ENCODE measurements at places on chromosomes 6 and 20.

DNA sequence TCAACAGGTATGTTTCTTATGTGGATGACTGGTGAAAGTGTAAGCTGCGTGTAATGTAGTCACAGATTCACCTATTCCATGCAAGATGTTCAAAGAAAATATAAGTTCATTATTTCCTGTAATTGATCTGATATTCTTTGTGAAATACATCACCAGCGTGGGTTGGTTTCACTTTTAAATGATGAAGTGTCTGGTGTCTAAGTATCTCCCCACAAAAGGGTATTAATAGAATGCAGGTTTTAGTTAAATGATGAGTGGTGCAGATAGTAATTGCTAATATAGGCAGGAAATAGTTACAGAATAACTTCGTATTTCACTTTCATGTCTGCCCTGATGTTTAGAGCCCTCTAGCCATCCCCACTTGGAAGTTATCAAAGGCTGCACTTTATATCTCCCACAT lies 22.2 kb downstream of the PGBD1 start:
- no peak for DNase-seq

DNA sequence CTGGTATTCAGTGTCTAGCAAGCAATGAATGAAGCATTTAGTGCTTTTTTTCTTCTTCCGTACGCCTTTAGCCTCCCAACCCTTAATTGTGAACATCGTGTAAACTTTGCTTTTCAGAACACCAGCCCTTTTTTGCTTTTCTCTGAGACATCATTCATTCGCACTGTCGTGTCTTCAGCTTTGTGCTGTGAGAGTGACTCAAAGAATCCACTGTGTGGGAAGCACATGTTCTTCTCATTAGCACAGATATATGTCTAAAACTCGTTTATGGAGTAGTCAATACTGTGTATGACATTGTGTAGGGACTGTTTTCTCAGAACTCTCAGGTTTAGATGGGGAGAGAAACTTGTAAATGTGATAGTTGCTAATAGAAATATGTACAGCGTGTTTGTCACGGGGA lies 279.1 kb downstream of the FARS2 start:
- DNase-seq = no peak

- no peak for DNase-seq
Measured at GRCh38 chr6:135411849-135412248, 85.7 kb downstream of the AHI1 start.

DNA sequence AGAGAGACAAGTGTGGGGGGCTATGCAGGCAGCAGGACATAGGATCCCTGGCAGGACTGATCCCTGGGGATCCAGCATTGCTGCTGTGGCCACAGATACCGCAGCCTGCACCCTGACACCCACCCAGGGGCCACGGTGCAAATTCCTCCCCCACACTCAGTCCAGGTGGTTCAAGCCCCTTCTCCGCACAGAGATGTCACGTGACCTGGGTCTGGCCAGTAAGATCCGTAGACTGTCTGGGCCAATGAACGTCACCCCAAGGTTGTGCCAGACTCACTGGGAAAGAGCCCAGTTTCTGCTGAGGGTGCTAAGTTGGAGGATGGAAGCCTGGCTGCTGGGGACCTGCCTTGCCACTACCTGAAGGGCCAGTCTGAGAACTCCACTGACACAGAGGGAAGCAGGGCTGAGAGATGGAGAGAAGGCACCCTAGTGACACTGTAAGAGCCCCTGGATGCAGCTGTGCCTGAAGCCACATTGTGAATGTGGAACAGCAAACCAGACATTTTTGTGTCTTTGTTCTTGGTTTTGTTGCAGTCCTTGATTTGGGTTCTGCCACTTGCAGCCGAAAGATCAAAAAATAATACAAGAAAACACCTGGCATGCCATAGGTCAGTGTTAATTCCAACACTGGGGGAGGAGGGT lies 228.6 kb downstream of the PREX1 start:
- no peak for DNase-seq

- no peak for DNase-seq
Measured at GRCh38 chr6:150425508-150425907, 56.7 kb downstream of the IYD start.

DNA sequence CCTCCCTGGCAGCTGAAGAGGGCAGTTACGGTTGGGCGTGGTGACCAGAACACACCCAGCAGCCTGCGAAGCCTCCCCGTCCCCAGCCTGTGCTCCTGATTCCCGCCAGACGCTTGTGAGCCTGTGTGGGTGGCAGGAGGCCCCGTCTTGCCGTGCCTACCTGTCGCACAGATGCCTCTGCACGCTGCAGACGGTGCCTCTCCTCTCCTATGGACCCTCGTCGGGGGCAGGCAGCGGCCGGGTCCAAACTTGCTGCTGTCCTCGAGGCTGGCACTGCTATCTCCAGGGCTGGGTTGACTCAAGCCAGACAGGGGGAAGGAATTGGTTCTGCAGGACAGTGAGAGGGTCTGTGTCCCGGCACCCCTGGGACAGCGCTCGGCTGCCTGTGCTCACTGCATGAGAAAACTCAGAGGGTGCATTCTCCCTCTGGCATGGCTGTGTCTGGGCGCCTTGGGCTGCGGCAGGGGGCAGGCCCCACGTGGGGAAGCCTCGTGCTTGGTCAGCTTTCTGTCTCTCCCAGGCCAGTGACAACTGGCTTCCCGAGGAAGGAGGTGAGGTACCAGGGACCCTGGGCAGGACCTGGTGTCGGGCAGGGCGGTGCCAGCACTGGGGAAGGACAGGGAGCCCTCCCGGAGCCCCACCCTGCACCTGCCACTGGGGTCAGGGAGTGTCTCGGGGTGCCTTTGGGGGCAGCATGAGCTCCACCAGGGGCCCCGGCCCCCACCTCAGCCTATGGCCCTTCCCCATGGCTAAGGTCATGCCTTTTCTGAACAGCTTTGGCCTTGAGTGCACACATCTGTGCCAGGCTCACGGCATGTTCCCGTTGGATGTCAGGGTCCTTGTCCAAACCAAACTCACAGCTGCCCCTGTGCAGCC lies 127.5 kb downstream of the TAF4 start:
- DNase-seq = no peak

- DNase-seq = no peak
Measured at GRCh38 chr20:49616154-49617007, 48.4 kb upstream of the PTGIS start.

DNA sequence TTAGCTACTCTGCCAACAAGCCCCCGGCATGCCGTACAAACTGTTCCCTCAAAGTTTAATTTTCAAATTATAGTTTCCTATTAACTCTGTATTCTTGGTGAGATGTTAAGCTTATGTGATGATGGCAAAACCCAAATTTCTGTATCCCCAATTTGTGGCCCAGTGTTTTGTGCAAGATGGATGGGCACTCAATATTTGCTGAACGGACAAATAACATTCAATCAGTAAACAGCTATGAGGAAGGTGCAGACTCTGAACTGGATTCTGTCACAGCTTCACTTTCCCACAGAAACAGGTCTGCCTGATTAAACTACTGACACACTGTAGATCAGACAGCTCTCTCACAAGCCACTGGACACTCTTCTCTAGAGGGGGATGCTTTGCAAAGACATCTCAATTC lies 54.1 kb downstream of the NUDT3 start:
- DNase-seq = no peak

GRCh38 chr6:20978151-20978614 lies 443.9 kb downstream of the CDKAL1 start:
- DNase-seq = no peak

DNA sequence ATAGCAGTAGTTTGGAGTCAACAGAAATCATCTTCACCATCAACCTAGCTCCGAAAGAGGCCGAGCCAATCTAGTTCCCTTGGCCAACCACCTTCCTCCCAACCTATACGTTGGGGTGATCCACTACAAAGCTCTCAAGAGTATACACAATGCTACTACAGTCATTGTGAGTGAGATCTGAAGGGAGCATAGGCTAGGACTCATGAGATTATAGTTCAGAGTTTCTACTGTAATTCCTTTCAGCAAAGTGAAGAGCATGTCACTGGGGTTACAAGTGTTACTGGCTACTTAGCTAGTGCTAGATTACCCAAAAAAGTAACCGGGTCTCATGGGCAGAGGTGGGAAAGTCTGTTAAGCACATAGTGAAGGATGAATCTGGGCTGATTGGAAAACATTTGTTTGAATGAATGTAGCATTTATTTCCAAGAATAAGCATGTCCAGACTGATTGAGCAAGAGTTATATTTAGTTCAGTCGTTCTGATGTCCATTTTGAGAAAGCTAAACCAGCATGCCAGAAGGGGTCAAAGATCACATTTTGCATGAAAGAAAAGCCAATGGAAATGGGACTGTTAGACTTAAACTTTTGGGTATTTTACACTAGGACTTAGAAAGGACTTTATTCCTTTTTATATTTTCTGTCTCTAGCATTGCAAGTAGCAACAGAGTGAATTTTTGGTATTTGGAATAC lies 10.5 kb upstream of the ESR1 start:
- DNase-seq = no peak

DNA sequence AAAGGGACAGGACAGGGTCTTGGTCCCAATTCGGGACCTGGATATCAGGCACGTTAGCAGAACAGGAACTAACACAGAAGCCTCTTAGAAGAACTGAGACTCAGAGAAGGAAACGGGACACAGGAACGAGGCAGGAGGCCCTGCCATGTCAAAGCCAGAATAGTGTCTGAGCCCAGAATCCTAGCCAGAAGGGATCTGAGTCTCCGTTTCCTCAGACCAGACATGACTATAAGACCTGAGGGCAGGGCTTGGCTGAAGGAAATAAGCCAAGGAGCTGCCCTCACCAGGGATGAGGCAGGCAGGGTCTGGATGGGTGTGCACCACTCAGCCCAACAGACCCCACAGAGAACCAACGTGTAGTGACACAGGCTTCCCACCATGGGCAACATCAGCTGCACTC lies 40.3 kb downstream of the TRERF1 start:
- DNase-seq = no peak

- no peak for DNase-seq
Measured at GRCh38 chr6:96811670-96812069, 25.6 kb downstream of the GPR63 start.

GRCh38 chr6:52325695-52326471 lies 36.1 kb upstream of the PAQR8 start:
- DNase-seq = no peak

- no peak for DNase-seq
Measured at GRCh38 chr20:57261457-57262251, 4.8 kb downstream of the BMP7 start.

GRCh38 chr6:68333442-68333841 lies 301.6 kb upstream of the ADGRB3 start:
- peak; percentile 62 for DNase-seq

GRCh38 chr6:88870717-88871330 lies 92.6 kb downstream of the RNGTT start:
- peak; percentile 58 for DNase-seq

- DNase-seq = peak; percentile 0
Measured at GRCh38 chr6:123393331-123393730, 243.4 kb downstream of the TRDN start.

DNA sequence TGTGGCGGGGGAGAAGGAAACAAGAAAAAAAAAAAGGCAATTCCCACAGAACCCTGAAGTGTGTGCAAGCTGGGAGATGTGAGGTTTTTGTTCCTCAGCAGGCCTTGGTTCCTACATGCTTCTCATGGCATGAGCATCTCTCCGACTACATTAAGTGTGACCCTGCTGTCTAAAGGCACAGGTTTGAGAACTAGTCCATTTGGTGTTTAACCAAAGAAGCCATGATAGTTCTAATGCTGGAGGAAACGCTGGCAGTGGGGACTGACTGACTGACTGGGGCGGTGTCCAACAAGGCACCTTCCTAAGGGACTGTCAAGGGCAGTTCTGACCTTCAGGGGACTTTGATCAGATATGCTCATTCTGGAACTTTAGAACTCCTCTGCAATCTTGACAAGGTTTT lies 3.8 kb downstream of the TXNDC5 start:
- DNase-seq = no peak

DNA sequence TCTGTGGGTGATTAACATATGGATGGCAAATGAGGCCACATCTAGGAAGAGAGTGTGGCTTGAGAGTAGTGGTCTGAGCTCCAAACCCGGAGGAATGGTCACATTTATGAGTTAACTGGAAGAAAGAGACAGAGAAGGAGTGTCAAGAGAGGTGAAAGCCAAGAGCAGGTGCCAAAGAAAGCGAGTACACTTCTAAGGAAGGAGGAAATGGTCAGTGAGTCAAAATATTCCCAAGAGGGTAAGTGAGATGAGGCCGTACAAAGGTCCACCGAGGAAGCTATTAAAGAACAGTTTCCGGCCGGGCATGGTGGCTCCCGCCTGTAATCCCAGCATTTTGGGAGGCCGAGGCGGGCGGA lies 104.5 kb upstream of the RNF24 start:
- DNase-seq = no peak

GRCh38 chr20:34164381-34164984 lies 52.4 kb upstream of the EIF2S2 start:
- DNase-seq = no peak

DNA sequence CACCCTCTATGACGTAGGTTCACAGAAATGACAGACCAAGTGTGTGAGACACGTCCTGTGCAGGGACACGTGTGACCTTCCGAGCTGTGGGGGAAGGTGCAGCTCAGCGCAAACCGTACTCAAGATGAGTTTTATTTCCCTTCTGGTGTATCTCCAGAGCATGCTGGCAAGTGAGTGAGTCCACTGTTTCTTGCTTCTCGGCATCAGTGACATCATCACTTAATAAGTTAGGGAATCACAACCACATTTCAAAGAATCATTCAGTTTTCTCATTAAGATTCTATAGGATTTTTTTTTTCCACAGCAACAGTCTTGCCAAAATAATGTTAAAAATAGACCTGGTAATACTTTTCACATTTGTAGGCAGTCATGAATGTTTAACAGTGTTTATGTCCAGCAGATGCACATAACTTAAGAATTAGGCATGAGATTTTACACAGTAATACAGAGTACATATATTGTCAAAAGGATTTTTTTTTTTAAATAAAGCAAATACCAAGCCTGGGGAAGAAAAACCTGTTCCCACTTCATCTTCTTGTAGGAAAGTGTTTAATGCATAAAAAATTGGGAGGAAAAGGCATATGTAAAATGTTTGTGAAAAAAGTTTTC lies 417.8 kb downstream of the CDC5L start:
- DNase-seq = no peak

- DNase-seq = no peak
Measured at GRCh38 chr20:14009208-14009607, 13.9 kb downstream of the MACROD2 start.

GRCh38 chr6:139588076-139588639 lies 213.7 kb upstream of the CITED2 start:
- peak; percentile 80 for DNase-seq

- DNase-seq = no peak
Measured at GRCh38 chr20:1846876-1847275, 48.3 kb upstream of the SIRPA start.

DNA sequence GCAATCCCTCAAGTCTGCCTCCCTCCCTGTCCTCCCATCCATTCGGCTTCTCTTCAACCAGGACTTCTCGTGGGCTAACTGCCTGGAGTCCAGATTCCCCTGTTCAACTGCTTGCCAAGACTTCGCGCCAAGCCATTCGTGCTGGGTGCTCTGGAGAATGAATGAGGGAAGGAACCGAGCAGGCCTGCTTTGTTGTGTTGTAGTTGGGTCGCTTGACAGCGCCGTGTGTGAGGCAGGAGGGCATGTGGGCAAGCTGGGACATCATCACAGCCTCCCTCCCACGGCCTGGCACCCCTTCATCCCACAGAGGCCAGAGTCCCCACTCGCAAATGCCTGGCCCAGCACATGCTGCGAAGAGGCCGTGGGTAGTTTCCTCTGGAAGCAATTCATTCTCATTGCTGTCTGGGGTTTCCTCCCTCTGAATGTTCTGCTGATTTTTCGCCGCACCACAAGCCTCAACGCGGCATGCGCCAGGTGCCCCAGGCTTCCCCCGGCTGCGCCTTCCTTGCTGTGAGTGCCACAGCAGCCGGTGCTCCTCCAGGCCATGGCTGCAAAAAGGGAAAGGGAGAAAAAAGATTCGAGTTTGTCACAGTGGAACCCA lies 336.0 kb downstream of the QKI start:
- DNase-seq = no peak

Data from COR-L47 (cell line).